ENCODE measurements at places on chromosomes 2 and 18. TPM values are rescaled to one million over a fixed set of nuclear protein-coding genes. Genes with fewer than 3 reads are reported as not detected.

DNA sequence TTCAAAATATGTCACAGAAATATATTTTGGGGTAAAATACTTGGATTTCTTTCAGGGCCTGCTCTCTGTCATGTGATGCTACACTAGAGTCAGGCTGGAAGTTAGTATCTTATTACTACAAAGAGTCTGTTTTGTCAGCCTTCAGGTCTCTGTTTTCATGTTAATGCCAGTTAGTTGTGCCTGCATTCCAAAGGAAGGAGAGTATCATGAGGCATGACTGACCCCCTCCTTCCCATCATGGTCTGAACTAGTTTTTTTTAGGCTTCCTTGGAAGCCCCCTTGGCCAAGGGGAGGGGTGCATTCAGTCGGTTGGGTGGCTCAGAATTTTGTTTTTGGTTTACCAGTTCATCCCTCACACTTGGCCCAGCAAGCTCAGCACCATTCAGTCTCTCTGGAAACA is 318.0 kb downstream of the ALK start:
- H3K27ac ChIP-seq = no peak overlapping the region
- H3K4me1 ChIP-seq = no peaks in the 10 kb centered on the region
- DNase-seq = no peak
- H3K27me3 ChIP-seq = no peaks in the 10 kb centered on the region

- no peaks in the 10 kb centered on the region for H3K4me1 ChIP-seq
- H3K27me3 ChIP-seq = no peaks in the 10 kb centered on the region
- no peak overlapping the region for H3K27ac ChIP-seq
- no peak for DNase-seq
- H3K36me3 ChIP-seq = no peaks in the 10 kb centered on the region
These were observed 6.7 kb upstream of the COMMD1 start for GRCh38 chr2:61898810-61899209.

DNA sequence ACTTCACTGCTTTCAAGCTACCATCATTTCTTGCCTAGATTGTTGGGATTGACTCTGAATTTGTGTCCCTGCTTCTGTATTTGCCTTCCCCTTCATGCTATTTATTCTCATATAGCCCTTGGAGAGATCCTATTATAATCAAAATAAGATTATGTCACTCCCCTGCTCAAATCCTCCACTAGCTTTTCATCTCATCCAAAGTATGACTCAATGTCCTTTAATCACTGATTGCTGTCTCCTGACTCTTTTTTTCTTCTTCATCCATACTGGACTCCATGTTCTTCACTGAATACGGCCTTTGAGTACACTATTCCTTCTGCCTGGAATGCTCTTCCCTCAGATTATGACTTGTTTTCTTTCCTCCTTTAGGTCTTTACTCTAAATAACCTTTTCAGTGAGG is 5.0 kb downstream of the RBKS start:
- H3K27ac ChIP-seq = no peak overlapping the region
- DNase-seq = no peak
- H3K4me1 ChIP-seq = no peaks in the 10 kb centered on the region
- H3K36me3 ChIP-seq = no peaks in the 10 kb centered on the region
- H3K27me3 ChIP-seq = no peaks in the 10 kb centered on the region

DNA sequence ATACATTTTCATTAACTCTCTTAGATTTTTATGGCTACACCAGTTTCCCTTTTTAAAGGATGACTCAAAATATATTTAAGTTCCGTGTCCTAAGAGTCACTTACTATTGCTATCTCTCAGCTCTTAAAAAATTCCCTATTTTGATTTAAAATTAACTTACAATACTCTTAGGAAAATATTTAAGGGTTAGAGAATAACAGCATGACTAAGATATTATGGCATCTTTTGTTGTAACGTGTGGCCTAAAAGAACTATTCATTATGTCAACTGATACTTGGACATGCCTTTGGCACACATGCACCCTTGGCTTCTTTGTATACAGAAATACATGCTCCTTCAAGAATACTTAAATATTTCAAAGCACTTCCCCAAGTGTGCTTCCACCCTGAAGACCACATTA is 42.3 kb downstream of the SCN3A start:
- DNase-seq = no peak
- no peaks in the 10 kb centered on the region for H3K36me3 ChIP-seq
- H3K4me1 ChIP-seq = no peaks in the 10 kb centered on the region

GRCh38 chr2:15609341-15610042 is 17.8 kb downstream of the DDX1 start:
- H3K4me1 ChIP-seq = no peaks in the 10 kb centered on the region
- no peak overlapping the region for H3K4me3 ChIP-seq
- no peaks in the 10 kb centered on the region for H3K27me3 ChIP-seq

DNA sequence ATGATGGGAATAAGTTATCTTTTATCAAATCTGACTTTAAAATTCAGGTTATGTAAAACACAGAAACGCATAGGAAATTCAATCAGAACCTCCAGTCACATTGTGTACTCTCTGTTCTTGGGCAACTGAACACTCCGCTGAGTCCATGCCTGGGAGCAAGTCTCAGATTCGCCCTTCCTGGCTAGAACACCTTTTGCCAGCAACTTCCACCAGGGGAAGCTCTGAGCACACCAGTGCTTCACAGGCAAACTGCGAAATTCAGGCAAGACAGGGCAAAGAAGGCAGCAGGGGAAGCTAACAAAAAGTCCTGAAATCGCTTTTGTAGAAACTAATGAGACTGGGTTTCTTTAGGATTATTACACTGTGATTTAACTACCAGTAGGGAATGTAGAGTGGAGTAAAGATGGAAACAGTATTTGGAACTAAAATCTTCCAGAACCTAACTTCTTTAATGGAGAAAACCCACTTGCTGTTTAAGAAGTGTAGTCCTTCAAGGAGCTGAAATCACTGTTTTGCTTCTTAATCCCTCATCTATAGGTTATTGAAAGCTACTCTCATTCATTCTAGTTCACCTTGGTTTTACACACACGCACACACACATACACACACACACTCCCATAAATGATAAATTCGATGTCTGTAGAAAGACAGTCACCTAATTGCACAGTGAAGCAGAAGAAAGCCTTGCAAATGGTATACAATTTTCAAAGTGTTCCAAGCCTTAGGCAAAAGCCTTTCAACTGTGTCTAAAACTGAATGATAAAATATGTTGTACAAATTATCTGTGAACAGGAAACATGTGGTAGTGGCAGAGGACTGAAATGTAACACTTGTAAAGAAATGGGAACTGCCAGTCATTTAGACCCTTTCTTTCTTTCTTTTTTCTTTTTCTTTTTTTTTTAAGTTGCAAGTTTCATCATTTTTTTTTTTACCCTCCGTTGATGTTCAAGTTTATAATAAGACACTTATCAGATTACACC is 214.5 kb downstream of the TMEM182 start:
- H3K4me1 ChIP-seq = no peaks in the 10 kb centered on the region
- H3K27me3 ChIP-seq = no peaks in the 10 kb centered on the region
- H3K27ac ChIP-seq = no peak overlapping the region
- no peak for DNase-seq
- H3K36me3 ChIP-seq = no peaks in the 10 kb centered on the region
- no peak overlapping the region for H3K4me3 ChIP-seq

- no peak overlapping the region for H3K27ac ChIP-seq
- no peaks in the 10 kb centered on the region for H3K4me1 ChIP-seq
- no peaks in the 10 kb centered on the region for H3K27me3 ChIP-seq
- no peak for DNase-seq
- H3K4me3 ChIP-seq = no peak overlapping the region
These were observed 665.0 kb upstream of the FANCL start for GRCh38 chr2:58906081-58906645.

DNA sequence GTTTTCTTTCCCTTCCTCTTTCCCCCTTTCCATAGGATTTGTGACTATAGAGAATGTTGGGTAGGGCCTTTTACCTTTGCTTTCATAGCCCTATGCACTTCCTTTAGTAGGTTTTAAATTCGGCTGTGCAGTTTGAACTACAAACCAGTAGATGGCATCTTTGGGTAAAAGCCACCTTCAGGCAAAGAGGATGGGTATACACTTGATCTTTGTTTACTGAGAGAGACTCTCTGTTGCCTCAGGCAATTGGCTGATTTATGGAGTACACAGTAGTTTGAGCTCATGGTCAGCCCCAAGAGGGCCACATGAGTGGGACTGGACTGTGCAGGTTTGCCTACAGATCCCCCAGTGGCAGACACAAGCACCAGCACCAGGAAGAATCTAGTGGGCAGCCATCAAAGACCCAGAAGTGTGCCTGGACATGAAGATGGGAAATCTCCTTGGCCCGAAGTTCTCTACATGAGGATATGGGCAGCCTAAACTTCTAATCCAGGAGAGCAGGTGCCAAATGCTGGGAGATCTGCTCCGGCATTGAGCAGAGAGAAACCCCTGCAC is 1304.3 kb upstream of the DDX18 start:
- H3K36me3 ChIP-seq = no peaks in the 10 kb centered on the region
- no peak overlapping the region for H3K27ac ChIP-seq
- H3K27me3 ChIP-seq = no peaks in the 10 kb centered on the region
- H3K4me1 ChIP-seq = no peaks in the 10 kb centered on the region
- H3K4me3 ChIP-seq = no peak overlapping the region

GRCh38 chr2:109139002-109139401 is 10.0 kb downstream of the SH3RF3 start:
- no peak for DNase-seq
- H3K27me3 ChIP-seq = no peaks in the 10 kb centered on the region
- no peaks in the 10 kb centered on the region for H3K4me1 ChIP-seq
- H3K36me3 ChIP-seq = no peaks in the 10 kb centered on the region

The SERPINB3 gene
- not detected for total RNA-seq

GRCh38 chr2:197208024-197208423 is 102.6 kb downstream of the ANKRD44 start:
- H3K36me3 ChIP-seq = no peaks in the 10 kb centered on the region
- H3K4me1 ChIP-seq = peaks cover 48% of the 10 kb centered on the region
- no peak overlapping the region for H3K4me3 ChIP-seq
- DNase-seq = no peak
- no peaks in the 10 kb centered on the region for H3K27me3 ChIP-seq
- H3K27ac ChIP-seq = peak overlapping the region; percentile 76

The ANO7 gene
- total RNA-seq = 1.5 TPM

- no peaks in the 10 kb centered on the region for H3K36me3 ChIP-seq
- no peak overlapping the region for H3K27ac ChIP-seq
- H3K4me1 ChIP-seq = no peaks in the 10 kb centered on the region
- DNase-seq = peak; percentile 59
- no peak overlapping the region for H3K4me3 ChIP-seq
These were observed 229.4 kb upstream of the MYT1L start for GRCh38 chr2:2560374-2561015.

The PUM2 gene
- 86.4 TPM for total RNA-seq

The CIB4 gene
- not detected for total RNA-seq

- DNase-seq = no peak
- no peaks in the 10 kb centered on the region for H3K27me3 ChIP-seq
- H3K4me1 ChIP-seq = no peaks in the 10 kb centered on the region
- H3K36me3 ChIP-seq = no peaks in the 10 kb centered on the region
These were observed 776.6 kb downstream of the LRRTM4 start for GRCh38 chr2:76745605-76746004.

The GNAL gene
- 1.8 TPM for total RNA-seq

DNA sequence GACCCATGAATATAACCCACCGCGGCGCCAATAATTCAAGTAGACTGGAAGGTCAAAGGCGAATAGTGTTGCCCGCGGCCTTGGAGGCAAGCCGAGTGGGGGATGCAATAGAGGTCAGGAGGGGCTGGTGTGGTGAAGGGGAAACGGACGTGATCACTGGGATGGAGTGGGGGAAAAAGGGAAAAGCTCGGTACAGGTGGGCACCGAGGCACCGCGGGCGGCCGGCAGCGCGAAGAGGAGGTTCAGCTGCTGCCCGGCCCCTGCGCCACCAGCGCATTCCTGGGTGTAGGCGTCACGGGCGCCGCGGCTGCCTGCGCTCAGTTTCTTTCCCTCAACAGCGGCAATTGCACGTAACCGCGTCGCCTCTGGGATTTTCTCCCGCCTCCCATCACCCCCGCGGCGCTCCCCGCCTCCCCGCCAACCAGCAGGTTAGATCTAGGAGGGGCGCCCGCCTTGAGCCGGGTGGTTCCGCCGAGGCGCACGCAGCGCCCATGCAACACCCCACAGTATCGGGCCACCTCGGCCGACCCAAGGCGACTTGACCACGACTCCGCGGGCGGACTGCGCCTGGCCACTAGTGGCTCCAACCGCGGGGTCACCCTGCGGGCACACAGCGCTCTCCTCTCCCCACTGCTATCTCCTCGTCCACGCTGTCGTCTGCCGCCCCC is 1.5 kb downstream of the RND3 start:
- peak overlapping the region; percentile 80 for H3K27ac ChIP-seq
- H3K4me3 ChIP-seq = peak overlapping the region; percentile 67
- H3K36me3 ChIP-seq = no peaks in the 10 kb centered on the region
- H3K27me3 ChIP-seq = no peaks in the 10 kb centered on the region
- DNase-seq = peak; percentile 67

- no peaks in the 10 kb centered on the region for H3K27me3 ChIP-seq
- no peak for DNase-seq
- H3K36me3 ChIP-seq = no peaks in the 10 kb centered on the region
- no peak overlapping the region for H3K27ac ChIP-seq
These were observed 250.3 kb downstream of the TTC32 start for GRCh38 chr2:19651466-19651865.

DNA sequence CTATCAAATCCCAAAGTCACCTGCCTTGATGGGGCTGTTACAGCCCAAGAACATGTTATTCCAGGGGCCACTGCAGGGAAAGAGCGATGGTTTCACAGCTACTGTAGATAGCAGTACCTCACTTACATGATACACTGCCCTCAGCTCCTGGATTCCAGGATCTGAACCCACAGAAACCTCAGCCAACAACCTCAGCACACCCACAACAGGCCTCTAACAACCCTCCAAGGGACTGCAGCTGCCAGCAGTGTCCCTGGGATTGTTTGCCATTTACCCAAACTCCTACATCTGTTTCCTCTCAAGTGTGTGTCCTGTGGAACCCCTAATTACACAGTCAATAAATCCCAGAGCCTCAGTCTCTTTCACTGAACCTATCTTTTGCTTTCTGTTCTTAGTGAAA is 28.2 kb downstream of the OSBPL1A start:
- no peaks in the 10 kb centered on the region for H3K4me1 ChIP-seq
- H3K27ac ChIP-seq = no peak overlapping the region
- H3K36me3 ChIP-seq = no peaks in the 10 kb centered on the region
- no peak overlapping the region for H3K4me3 ChIP-seq
- no peaks in the 10 kb centered on the region for H3K27me3 ChIP-seq

Data from left lung (tissue), 14 donors.